Epithelial cell of prostate (primary cell): ENCODE measurements at places on chromosomes 5 and 9.

- no peak for DNase-seq
Observed at GRCh38 chr5:74277418-74277817, 363.1 kb downstream of the ENC1 start.

- DNase-seq = no peak
Observed at GRCh38 chr5:120960510-120960909, 496.4 kb downstream of the PRR16 start.

- DNase-seq = peak; percentile 53
Observed at GRCh38 chr5:40385544-40385943, 294.2 kb upstream of the PTGER4 start.

DNA sequence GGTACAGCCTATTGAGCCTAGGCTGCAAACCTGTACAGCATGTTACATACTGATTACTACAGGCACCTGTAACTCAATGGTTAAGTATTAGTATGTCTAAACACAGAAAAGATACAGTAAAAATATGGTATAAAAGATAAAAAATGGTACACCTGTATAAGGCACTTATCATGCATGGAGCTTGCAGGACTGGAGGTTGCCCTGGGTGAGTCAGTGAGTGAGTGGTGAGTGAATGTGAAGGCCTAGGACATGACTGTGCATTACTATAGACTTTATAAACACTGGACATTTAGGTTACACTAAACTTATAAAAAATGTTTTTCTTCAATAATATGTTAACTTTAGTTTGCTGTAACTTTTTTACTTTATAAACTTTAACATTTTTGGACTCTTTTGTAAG is 171.3 kb downstream of the SLC28A3 start:
- no peak for DNase-seq

GRCh38 chr9:136567651-136568287 is 21.9 kb upstream of the NOTCH1 start:
- DNase-seq = no peak

- DNase-seq = no peak
Observed at GRCh38 chr5:74054139-74054538, 428.1 kb downstream of the ARHGEF28 start.

GRCh38 chr9:10612641-10613398 is at the start of gene PTPRD:
Gene PTPRD, minus strand, starts transcription at chr9:10613002.
- DNase-seq = peak; percentile 37

DNA sequence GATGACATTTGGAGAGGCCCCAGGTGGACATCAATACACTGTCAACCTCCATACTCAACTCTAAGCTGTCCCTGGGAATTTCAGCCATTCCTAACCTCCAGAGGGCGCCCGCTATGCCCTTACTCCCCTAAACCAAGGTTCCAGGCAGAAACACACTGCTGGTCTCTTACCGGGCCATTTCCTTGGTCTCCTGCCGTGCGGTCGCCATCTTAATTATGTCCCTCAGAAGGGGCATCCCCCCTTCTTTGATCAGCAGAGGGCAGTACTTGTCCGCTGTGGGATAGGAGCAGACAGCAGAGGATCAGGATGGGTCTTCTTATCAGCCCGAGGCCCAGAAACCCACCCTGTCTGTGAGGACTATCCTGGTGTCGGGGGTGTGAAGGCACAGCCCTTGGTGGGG is 9.3 kb upstream of the ZDHHC12 start:
- DNase-seq = no peak

- DNase-seq = no peak
Observed at GRCh38 chr5:159725475-159725874, 190.8 kb upstream of the ADRA1B start.

- no peak for DNase-seq
Observed at GRCh38 chr5:2579126-2579525, 172.4 kb downstream of the IRX2 start.

DNA sequence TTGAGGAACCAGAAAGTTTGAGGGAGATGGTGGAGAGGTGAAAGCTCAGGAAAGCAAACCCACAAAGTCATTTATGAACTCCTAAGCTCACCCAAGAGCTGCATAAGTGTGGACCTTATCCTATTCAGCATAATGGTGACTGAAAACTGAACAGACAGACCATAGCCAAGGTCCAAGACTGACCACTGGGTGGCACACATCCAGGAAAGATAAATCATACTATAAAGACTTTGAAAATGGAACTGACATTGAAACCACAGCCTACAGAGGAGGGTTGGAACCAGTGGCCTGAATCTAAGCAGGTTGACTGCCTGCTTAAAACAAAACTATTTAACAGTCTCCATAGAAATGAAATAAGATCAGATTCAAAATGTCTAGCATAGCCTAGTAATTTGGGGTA is 121.0 kb upstream of the RGS7BP start:
- no peak for DNase-seq
